T-cell (primary cell): ENCODE measurements at places on chromosomes 12 and 14.

- no peak overlapping the region for H3K27ac ChIP-seq
- H3K27me3 ChIP-seq = no peaks in the 10 kb centered on the region
- no peak for DNase-seq
- no peaks in the 10 kb centered on the region for H3K4me1 ChIP-seq
- H3K4me3 ChIP-seq = no peak overlapping the region
These were observed 8.7 kb downstream of the ITGA7 start for GRCh38 chr12:55698965-55699364.

GRCh38 chr12:14283489-14284144 is 81.9 kb upstream of the ATF7IP start:
- no peak overlapping the region for H3K4me3 ChIP-seq
- DNase-seq = no peak
- H3K27ac ChIP-seq = peak overlapping the region; percentile 6
- no peaks in the 10 kb centered on the region for H3K27me3 ChIP-seq
- H3K4me1 ChIP-seq = no peaks in the 10 kb centered on the region

GRCh38 chr14:90741682-90741946 is 74.6 kb downstream of the TTC7B start:
- no peaks in the 10 kb centered on the region for H3K27me3 ChIP-seq
- no peaks in the 10 kb centered on the region for H3K36me3 ChIP-seq
- H3K4me1 ChIP-seq = no peaks in the 10 kb centered on the region
- no peak for DNase-seq

DNA sequence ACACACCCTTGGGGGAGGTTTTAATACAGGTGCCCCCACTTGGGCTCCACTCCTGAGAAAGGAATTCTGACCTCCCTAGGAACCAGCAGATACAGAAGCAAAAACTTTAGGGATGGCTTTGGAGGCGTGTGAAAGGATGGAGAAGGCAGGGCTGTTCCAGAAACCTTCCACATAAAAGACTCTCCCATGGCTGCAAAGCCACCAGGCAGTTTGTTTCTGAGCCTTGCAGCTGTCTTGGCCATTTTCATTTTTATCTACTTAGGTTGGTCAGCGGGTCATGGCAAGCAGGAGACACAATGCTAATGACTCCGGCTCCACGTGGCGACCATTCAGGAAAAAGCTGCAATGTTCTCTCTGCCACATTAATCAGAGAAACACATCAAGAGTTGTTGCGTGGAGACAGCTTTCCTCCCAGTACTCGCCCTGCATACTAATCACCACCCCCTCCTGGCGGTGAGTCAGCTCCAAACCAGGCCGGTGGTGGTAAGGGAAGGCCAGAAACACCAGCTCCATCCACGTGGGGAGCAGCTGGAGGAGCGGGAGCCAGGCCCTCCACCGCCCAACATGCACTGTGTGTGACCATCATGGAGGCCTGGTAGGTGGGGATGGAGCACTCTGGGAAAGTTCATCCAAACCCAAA is 30.9 kb upstream of the IRF2BPL start:
- H3K27me3 ChIP-seq = peaks cover 3% of the 10 kb centered on the region
- no peaks in the 10 kb centered on the region for H3K4me1 ChIP-seq
- H3K4me3 ChIP-seq = no peak overlapping the region
- H3K36me3 ChIP-seq = no peaks in the 10 kb centered on the region

DNA sequence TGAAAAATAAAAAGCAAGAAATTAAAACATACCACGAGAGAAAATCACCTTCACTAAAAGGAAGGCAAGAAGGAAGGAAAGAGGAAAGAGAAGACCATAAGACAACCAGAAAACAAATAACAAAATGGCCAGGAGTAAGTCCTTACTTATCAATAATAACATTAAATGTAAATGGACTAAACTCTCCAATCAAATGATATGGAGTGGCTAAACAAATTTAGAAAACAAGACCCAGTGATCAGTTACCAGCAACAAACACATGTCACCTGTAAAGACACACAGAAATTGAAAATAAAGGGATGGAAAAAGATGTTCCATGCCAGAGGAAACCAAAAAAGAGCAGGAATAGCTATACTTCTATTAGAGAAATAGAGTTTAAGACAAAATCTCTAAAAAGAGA is 85.0 kb upstream of the SLC38A4 start:
- H3K27ac ChIP-seq = no peak overlapping the region
- no peak for DNase-seq
- H3K4me1 ChIP-seq = no peaks in the 10 kb centered on the region
- no peak overlapping the region for H3K4me3 ChIP-seq
- H3K27me3 ChIP-seq = no peaks in the 10 kb centered on the region

DNA sequence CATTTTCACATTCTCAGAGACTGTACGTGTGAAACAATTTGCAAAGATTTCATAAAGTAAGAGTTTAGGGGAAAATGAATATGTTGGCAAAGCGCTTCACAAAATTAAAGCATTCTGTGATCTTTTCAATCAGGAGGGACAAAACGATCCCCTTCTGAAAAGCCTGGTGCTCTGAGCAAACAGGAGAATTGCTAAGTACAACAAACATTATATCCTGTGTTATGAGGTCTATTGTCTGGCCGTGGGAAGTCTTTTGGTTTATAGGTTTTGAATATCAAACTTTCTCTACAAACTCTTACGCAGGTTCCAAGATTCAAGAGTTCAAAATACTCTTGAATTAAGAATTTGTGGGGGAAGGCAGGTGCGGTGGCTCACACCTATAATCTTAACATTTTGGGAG is 7.2 kb upstream of the FOXN3 start:
- H3K4me1 ChIP-seq = peaks cover 24% of the 10 kb centered on the region
- no peaks in the 10 kb centered on the region for H3K27me3 ChIP-seq
- no peaks in the 10 kb centered on the region for H3K36me3 ChIP-seq
- no peak for DNase-seq
- H3K4me3 ChIP-seq = no peak overlapping the region
